SK-MEL-5 (cell line): ENCODE measurements at places on chromosomes 1 and 21. TPM values are rescaled to one million over a fixed set of nuclear protein-coding genes. Genes with fewer than 3 reads are reported as not detected.
A peak's percentile ranks its signal among the peaks of the same experiment; 100 is the strongest.

ADCY10 gene
- total RNA-seq, result not detected in 2 replicates

RGS8 gene
- not detected in 2 replicates for total RNA-seq

ANKRD35 gene
- total RNA-seq, result not detected in 2 replicates

CHI3L2 gene
- 0.55 TPM in 1 of 2 replicates, not detected in the other for total RNA-seq

DRAM2 gene
- total RNA-seq, result 63.1 and 66.4 TPM in 2 replicates

DNA sequence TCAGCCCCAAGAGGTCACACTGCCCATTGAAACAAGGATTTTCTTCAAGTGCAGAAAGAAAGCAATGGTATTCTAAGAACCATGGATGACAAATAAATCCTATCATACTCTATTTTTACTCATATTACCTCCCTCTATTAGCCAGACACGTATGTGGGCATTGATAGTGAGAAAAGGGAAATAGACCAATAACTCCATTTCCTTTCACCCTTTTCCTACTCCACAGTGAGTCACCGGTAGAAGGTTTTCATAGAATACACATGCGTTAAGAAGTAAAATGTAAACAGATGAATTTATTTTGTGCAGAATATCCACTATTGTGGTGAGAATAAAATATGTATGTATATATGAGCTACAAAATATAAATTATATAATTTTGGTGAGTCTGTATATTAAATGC is 568.9 kb upstream of the ADGRL4 start:
- no peak for DNase-seq

- DNase-seq, result no peak
Measured at GRCh38 chr1:208278638-208279037, 34.5 kb upstream of the PLXNA2 start.

DNA sequence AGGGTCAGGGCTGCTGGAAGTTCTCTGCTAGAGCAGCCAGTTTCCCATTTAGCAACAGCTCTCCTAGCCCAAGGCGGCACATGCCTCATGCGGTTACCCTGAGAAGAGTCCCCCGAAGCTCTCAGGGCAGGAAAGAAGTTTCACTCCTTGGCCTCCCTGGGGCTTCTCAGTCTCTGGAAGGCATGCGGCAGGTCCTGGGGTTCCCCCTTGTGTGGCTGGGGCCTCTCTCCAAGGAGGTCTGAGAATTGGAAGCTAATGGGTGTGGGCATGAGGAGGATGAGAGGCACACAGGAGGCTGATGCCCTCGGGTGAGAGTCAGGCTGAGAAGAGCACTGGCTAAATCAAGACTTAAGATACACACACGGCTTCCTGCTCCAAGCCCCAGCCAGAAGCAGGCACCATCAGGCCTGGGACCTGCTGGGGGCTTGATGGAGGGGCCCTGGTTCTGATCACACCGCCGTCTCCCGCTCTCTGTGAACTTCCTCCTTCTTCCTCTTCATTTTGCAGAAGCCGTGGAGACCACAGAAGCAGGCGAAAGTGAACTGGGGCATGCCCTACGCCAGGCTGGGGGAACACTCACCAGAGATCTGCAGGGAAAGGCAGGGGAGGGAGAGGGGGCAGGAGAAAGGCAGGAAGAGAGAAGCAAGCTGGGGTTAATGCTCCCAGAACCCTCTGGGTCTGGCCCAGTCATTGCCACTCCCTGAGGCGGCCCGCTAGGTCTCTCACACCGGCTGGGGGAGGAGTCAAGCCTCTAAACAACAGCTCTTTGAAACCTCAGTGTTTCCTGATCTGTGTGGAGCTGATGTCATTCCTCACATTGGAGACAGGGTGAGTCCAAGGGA is 15.1 kb downstream of the BLACAT1 start:
- DNase-seq, result peak; percentile 93

GRCh38 chr1:232962761-232963745 is 12.6 kb downstream of the NTPCR start:
- DNase-seq, result no peak

GRCh38 chr1:42730002-42730401 is 10.0 kb downstream of the CLDN19 start:
- peak; percentile 55 for DNase-seq

GRCh38 chr1:59453297-59453968 is 156.5 kb downstream of the FGGY start:
- DNase-seq, result no peak

DNA sequence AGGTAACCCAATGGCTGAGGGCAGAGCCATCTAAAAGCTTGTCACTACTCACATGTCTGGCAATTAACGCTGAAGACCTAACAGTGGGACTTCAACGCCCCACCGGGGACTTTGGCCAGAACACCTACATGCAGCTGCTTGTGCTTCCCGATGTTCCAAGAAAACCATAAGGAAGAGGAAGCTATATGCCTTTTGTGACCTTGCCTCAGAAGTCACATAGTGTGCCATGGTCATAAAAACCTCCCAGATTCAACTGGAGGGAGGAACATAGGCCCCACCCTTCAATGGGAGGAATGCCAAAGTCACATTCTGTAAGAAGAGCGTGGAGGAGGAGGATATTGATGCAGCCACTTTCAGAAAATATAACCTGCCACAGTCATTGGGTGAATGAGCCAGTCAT is 147.8 kb upstream of the MAGI3 start:
- no peak for DNase-seq

DNA sequence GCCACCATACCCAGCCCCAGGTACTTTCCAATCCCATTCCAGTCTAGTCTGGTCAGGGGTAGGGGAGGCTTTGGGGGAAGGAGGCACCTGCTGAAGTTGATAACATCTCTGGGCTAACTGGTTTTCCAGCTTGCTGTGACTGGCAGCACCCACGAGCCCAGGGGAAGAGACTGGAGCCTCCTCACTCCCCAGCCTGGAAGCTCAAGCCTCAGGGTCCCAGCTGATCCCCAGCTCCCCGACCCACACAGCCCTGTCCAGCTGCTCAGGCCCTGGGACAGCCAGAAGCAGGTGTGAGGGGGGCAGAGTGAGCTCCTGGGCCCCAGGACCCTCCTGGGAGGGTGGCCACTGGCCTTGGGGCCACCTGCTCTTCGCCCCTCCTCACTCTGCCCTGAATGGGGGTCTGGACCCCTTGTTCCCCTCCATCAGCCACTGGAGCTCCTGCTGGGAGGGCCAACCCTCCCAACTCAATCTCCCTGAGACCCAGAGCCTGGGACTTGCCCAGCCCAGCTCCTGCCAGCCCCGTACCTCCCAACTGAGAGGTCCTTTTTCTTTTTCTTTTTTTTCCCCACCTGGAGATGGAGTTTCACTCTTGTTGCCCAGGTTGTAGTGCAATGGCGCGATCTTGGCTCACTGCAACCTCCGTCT is 23.5 kb upstream of the RNU1-4 start:
- DNase-seq, result no peak

- DNase-seq, result no peak
Measured at GRCh38 chr1:150887018-150887417, at the start of gene CTXND2. TSS of gene CTXND2 (plus strand) at chr1:150887136. CDS start at chr1:150912315, 25,179 bp downstream.

DNA sequence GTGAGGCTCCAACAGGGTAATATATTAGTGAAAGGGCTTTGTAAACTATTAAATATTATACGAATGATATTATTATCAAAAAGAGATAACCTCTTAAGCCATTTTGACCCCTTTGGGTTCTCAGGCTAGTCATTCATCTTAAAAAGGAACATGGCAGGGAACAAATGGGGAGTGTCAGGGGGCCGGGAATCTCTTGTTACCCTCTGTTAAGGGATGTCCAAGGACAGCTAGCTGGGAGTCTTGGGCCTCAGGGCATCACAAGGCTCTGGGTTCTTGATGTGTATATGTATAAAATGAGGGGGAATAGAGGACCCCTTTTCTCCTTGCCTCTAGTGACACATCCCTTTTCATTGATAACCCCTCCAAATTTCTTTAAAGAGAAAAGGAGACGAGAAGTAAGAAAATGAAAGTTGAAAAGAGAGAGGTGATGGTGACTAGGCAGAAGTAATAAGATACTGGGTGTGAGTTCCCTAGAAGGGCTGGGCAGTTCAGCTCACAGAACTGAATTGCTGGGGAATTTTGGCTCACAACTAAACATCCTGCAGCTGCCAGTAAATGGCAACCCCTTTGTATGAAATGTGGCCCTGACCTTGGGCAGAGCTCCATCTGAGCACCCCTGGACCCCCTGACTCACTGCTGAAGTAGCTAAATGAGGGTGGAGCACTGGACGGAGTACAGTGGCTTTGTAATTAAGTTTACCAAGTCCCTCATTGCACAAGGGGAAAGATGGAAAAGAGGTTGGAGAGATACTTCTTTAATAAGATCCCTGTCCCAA is 20.0 kb upstream of the ZNF326 start:
- no peak for DNase-seq

DNA sequence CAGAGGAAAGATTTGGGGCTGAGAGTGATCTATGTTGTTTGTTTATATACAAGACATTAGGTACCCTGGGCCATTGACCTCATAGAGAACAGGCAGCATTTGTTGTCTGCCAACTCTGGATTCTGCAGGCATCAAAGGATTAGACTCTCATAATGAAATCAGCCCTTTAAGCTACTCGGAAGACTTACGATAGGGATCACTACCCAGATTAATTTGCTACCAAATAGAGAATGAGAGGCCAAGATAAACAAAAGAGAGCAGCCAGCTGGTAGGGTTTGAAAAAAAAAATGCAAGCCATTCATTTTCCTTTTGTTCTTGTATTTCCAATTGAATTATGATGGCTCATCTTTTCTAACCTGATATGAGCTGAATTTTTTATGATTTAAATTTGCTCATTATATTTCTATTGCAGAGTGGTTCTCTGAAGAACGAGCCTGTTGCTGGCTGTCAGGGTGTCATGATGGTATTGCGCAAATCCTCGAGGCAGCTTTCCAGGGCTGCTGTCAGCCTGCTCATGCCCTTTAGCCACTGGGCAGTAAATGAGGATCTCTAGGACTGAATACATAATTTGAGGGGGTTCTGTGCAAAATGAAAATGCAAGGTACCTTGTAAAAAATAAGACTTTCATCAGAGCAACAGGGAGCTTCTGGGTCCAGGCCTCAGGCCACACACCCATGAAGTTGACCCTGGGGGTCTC is 116.4 kb upstream of the KCNJ15 start:
- peak; percentile 27 for DNase-seq

- DNase-seq, result peak; percentile 40
Measured at GRCh38 chr1:167935216-167936067, 1.0 kb upstream of the DCAF6 start.

DNA sequence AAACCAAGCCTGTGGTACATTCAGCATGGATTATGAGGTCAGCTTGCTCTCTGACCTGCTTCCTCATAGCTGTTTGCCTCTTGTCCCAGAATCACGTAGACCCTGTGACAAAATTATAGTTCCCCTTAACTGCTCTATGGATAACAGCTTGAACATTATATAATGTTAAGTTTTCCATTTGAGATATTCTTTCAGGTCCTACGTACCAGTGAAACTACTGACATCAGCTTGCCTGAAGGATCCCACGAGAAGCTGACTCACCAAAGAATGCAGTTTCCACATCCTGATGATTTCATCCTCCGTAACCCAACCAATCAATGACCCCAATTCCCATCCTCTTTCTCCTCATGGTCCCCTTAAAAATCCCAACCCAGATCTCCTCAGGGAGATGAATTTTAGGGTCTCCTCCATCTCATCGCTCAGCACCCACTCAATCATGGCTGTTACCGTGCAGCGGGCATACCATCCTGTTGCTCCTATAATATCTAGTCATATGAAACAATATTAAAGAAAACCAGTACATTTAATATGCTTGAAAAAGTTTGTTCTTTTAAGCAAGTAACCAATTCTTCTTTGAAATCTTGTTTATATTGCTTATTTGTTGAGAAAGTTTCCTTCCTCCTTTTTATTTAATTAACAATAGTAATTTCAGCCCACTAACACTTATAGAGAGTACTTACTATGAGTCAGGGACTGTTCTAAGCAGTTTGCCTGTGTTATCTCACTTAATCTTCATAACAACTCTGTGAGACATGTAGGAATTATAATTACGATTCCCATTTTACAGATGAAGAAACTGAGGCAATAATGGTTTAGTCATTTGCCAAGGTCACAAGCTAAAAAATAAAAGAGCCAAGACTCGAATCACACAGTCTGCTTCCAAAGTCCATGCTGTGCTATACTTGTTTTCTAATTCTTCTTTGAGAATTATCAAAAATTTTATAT is 27.4 kb downstream of the CHML start:
- peak; percentile 45 for DNase-seq
